ENCODE measurements at places on chromosomes 2 and 18. TPM values are rescaled to one million over a fixed set of nuclear protein-coding genes. Genes with fewer than 3 reads are reported as not detected.

DYSF gene
- 0.70 TPM for total RNA-seq

MARCHF4 gene
- 7.8 TPM for total RNA-seq

DHRS9 gene
- total RNA-seq = 51.2 TPM

REG3G gene
- total RNA-seq = not detected

AQP4 gene
- total RNA-seq = not detected

ANKRD30BL gene
- total RNA-seq = not detected

DSEL gene
- total RNA-seq = 32.3 TPM

REG3A gene
- not detected for total RNA-seq

RPS27A gene
- total RNA-seq = 2,712 TPM

WNT10A gene
- total RNA-seq = not detected

TXNL4A gene
- 39.9 TPM for total RNA-seq

CYP27A1 gene
- total RNA-seq = 3.7 TPM

PLGLB2 gene
- 0.26 TPM for total RNA-seq

LINC00305 gene
- not detected for total RNA-seq

LRP1B gene
- total RNA-seq = 0.12 TPM

KIF1A gene
- under 0.01 TPM for total RNA-seq

OR6B2 gene
- not detected for total RNA-seq

PIKFYVE gene
- total RNA-seq = 16.8 TPM

TANC1 gene
- total RNA-seq = 17.3 TPM

PAX8 gene
- 2.0 TPM for total RNA-seq
